ENCODE measurements at places on chromosomes 13 and 19.

DNA sequence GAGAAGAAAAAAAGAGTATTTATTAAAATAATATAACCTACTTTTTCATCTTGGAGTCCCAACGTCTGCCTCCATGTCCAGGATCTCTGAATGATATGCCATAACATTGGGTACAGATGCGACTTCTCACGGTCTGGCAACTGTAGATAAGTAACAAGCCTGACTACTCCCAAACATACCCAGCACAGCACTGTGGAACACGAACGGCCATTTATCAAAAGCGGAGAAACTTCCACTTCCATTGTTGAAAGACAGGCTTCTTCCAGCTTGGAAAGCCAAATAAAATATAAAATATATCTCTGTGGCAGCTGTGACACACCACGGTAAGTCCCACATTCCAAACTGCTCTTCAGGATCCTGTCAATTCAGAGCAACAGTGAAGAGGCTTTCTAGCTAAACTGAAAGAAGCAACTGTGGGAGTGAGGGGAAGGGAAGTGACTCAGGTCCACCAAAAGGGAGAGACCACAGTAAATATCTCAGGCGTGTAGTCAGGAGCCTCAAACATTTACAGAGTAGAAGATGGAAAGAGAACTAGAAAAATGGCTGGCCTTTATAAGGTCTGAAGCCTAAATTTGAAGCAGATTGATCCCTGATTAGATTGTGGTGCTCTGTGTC is 331.7 kb downstream of the LIG4 start:
- DNase-seq: no peak

DNA sequence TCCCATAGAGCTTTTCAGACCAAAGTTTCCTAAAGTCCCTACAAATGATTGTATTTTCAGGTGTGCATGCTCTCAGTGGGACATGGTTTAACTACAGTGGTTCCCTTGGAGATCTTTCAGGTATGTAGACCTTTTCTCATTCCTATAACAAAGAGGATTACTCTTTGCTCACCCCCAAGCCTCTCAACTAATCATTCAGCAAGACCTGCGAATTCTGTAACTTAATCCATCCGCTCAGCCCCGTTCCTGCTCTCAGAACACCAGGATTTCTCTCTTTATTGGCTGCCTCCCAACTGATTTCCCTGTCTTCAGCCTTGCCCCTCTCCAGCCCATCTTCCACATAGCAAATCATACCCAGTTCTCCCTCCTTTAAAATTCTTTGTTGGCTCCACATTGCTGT is 253.6 kb downstream of the MTUS2 start:
- DNase-seq: no peak

GRCh38 chr19:56960959-56961543 is 120.5 kb upstream of the PEG3 start:
- DNase-seq: no peak

DNA sequence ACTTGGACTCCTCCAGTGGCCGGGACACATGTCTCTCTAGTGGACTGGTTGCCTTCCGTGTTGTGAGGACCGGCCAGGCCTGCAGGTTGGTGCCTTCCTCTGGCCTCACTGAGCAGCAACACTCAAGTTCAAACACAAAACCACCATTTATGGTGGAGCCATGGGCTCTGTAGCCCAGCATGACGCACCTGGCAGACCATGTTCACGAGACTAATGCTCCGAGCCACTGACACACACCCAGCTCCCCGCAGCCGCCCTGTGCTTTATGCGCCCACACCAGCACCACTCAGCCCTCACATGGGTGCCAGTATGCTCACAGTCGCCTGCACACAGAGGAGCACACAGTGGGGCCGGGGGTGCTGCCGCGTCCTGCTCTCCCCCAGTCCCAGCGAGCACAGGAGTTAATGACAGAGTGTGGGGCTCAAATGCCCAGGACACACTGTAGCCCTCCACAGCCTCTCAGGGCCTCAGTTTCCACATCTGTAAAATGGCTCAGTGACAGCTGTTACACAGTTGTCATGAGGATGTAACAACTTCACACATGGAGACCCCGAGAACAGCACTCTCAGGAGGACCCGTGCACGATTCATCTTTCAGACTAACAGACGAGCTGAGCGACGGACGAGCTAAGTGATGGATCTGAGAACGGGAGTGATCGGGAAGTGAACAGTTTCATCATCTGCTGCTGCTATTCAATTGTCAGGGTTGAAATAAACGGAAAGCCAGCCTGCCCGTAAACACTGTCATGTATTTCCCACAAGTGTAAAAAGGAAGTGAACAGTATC is 7.8 kb downstream of the GAS6 start:
- no peak for DNase-seq
